Spinal cord (tissue), 10 donors: ENCODE measurements at places on chromosomes 7 and 10. TPM values are rescaled to one million over a fixed set of nuclear protein-coding genes. Genes with fewer than 3 reads are reported as not detected.

DNA sequence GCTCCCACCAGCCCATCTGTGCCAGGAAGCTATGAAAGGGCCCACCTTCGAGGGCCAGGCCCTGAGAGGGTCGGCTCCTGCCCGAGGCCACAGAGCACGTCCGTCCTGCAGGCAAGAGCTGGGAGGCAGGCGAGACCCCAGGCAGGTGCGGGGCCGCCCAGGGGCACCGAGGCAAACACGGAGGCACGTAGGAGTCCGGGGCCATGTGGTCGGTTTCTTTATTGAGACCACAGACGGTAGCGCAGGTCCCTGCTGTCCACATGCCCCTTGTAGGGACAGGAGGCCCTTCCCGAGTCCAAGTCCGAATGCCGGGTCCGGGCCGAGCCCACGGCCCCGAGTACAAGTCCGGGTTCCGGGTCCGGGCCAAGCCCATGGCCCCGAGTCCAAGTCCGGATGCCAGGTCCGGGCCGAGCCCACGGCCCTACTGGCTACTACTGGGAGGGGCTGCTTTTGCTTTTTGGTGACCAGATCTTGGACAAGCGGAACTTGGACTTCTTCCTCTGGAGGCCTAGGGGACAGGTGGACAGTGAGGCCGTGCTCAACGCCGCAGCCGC is 25.0 kb downstream of the MICALL2 start:
- peaks cover 51% of the 10 kb centered on the region for H3K36me3 ChIP-seq
- H3K27me3 ChIP-seq, result peaks cover 19% of the 10 kb centered on the region

GRCh38 chr7:45596665-45597095 is 22.5 kb downstream of the ADCY1 start:
- peaks cover 39% of the 10 kb centered on the region for H3K36me3 ChIP-seq
- DNase-seq, result no peak
- H3K27ac ChIP-seq, result no peak overlapping the region
- no peak overlapping the region for H3K4me3 ChIP-seq
- peaks cover 8% of the 10 kb centered on the region for H3K4me1 ChIP-seq

DNA sequence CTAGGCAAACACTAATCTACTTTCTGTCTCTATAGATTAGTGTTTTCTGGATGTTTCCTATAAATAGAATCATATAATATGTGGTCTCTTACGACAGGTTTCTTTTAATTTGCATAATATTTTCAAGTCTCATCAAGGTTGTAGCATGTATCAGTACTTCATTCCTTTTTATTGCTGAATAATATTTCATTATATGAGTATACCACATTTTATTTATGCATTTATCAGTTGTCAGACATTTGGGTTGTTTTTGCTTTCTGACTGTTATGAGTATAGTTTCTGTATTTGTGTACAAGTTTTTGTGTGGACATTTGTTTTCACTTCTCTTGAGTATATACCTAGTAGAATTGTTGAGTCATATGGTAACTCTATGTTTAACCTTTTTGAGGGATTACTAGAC is 48.2 kb downstream of the SHOC2 start:
- H3K4me3 ChIP-seq, result no peak overlapping the region
- no peak overlapping the region for H3K27ac ChIP-seq
- DNase-seq, result no peak
- no peaks in the 10 kb centered on the region for H3K27me3 ChIP-seq
- no peaks in the 10 kb centered on the region for H3K4me1 ChIP-seq
- H3K36me3 ChIP-seq, result no peaks in the 10 kb centered on the region

DNA sequence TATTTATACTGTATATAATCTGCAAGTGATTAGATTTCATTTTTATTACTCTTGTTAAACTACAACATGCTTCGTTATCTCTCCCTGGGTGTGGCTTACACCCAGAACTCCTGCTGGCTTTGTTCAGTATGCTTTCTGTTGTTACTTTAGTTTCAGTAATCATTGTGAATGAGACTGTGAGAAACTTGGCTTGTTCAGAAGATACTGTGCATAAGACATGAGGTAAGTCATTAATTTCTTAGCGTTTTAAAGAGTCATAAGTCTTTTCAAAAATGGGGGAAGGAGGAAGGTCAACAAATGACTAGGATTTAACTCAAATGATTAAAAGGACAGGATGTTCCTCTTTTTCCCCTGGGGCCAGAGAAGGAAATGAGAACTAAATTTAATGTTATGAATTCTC is 11.6 kb upstream of the ADD3 start:
- DNase-seq, result no peak
- no peaks in the 10 kb centered on the region for H3K36me3 ChIP-seq
- no peaks in the 10 kb centered on the region for H3K4me1 ChIP-seq
- no peaks in the 10 kb centered on the region for H3K27me3 ChIP-seq
- H3K27ac ChIP-seq, result no peak overlapping the region

DNA sequence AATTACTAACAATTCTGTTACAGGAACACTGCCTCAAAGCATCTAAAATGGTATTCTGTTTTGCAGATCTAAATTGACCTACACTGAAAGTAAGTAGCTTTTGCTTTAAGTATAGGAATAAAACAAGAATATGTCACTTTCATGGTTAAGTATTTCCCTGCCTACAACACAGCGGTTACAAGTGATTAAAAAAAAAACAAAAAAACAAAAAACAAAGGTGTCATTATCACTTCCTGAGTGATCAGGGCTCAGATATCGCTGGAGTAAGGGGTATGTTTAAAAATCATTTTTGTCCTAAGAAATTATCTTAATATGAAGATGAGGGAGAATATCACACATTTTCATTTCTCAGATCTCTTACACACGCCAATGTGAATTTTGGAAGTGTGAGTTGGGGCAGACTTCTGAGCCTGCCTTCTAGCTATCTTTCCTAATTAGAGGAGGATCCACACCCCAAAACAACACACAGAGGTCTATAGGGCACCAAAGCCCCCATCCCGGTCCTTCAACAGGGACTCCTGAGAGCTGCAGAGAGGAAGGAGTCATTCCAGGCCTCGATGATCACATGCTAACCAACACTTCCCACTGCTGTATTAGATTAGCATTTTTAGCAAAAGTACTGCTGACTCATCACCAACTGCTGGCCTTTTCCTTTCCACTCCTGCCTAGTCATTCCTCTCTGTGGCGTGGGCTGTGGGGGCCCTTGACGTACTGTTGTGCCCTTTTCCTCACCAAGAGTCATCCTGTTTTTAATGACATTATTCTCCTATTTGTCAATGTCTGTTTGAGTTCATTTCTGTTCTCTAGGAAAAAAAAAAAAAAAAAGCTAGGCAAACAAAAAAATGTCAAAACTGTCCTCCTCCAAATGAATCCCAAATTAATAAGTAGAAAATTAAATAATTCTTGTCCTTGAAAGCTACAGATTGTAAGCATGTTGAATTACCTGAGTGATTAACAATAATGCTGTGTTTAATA is 31.2 kb downstream of the PRTFDC1 start:
- H3K27ac ChIP-seq, result no peak overlapping the region
- no peak overlapping the region for H3K4me3 ChIP-seq
- DNase-seq, result no peak
- H3K4me1 ChIP-seq, result no peaks in the 10 kb centered on the region
- no peaks in the 10 kb centered on the region for H3K36me3 ChIP-seq

DNA sequence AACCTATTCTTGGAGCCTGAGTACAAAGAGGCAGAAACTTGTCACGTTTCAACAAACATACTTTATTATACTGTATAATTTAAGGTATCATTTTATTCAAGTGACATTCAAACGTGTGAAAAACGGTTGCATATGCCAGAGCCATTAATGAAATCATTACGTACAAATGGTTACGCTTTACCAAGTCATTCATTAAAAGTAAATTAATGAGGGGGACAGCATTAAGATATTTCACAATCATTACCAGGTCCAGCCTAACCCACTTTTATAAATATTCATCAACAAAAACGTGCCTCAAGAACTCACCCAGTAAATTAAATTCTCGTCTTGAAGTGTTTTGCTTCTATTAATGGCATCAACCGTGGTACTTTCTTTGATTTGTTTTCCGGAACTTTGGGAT is 253.0 kb downstream of the RPS24 start:
- no peaks in the 10 kb centered on the region for H3K36me3 ChIP-seq
- H3K27me3 ChIP-seq, result no peaks in the 10 kb centered on the region
- peaks cover 30% of the 10 kb centered on the region for H3K4me1 ChIP-seq
- no peak overlapping the region for H3K4me3 ChIP-seq

DNA sequence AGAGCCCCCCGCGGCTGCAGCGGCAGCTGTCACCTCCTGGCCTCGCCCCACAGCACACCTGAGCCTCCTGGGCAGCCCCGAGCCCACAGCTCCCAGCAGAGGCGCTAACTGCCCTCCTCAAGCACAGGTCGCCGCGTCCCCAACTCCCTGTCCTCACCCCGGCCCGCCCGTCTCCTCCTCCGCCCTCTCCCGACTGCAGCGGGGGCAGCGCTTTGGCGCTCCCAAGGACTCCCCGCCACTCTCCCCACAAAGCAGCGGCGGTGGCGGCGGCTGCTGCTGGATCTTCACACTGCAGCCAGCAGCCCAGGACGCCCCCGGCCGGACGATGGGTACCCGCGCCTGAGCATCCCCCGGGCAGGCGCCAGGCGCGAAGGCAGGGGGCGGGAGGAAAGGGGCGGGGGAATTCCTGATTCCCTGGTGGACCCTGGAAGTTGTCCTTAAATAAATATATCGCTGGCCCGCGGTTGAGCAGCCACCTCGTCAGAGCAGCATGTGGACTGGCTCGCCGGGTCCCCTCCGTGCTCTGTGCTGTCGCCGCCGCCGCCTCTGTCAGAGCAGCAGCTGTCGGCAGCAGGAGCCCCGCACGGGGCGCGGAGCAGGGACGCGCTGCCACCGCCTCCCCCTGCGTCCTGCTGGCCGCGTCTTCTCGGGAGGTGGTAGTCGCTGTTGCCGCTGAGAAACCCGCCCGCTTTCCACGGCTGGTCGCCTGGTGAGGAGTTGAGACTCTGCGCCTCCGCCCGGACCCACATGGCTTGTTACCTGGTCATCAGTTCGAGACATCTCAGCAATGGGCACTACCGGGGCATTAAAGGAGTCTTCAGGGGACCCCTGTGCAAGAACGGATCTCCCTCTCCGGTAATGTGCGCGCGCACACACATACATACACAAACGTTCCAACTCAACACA is at the start of gene ZNF804B:
TSS of gene ZNF804B (plus strand) at position 471 of the 906 bp plus-strand sequence. CDS start at position 748, 277 bp downstream.
- H3K36me3 ChIP-seq, result no peaks in the 10 kb centered on the region
- DNase-seq, result peak; percentile 43
- peaks cover 10% of the 10 kb centered on the region for H3K27me3 ChIP-seq
- H3K27ac ChIP-seq, result peak within 1 kb of the TSS; percentile 57
- peak within 1 kb of the TSS; percentile 67 for H3K4me3 ChIP-seq

Gene HTR7
- polyA plus RNA-seq, result 8.8 TPM

DNA sequence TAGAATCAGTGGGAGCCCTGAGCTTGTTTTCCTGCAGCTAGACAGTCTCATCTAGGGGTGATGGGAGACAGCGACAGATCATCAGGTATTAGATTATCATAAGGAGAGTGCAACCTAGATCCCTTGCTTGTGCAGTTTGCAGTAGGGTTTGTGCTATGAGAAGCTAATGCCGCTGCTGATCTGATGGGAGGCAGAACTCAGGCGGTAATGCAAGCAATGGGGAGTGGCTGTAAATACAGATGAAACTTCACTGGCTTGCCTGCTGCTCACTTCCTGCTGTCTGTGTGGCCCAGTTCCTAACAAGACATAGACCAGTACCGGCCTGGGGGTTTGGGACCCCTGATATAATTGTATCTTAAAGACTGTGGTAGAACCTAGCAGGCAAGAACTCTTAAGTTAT is 17.6 kb downstream of the NRBF2 start:
- no peak overlapping the region for H3K4me3 ChIP-seq
- DNase-seq, result no peak
- peaks cover 6% of the 10 kb centered on the region for H3K36me3 ChIP-seq
- H3K27me3 ChIP-seq, result no peaks in the 10 kb centered on the region
- no peak overlapping the region for H3K27ac ChIP-seq

GRCh38 chr7:1669064-1669951 is 769 bp upstream of the ELFN1 start:
- H3K4me1 ChIP-seq, result peaks cover 66% of the 10 kb centered on the region
- peak overlapping the region; percentile 40 for H3K4me3 ChIP-seq

GRCh38 chr10:43576062-43576461 is 1.6 kb upstream of the ZNF239 start:
- H3K4me1 ChIP-seq, result peaks cover 6% of the 10 kb centered on the region
- no peaks in the 10 kb centered on the region for H3K27me3 ChIP-seq
- no peak overlapping the region for H3K4me3 ChIP-seq
- no peaks in the 10 kb centered on the region for H3K36me3 ChIP-seq
- no peak overlapping the region for H3K27ac ChIP-seq

- H3K27me3 ChIP-seq, result no peaks in the 10 kb centered on the region
- no peaks in the 10 kb centered on the region for H3K4me1 ChIP-seq
- no peak overlapping the region for H3K27ac ChIP-seq
- H3K36me3 ChIP-seq, result no peaks in the 10 kb centered on the region
- no peak for DNase-seq
Measured at GRCh38 chr10:123787566-123787965, 104.0 kb downstream of the CPXM2 start.

DNA sequence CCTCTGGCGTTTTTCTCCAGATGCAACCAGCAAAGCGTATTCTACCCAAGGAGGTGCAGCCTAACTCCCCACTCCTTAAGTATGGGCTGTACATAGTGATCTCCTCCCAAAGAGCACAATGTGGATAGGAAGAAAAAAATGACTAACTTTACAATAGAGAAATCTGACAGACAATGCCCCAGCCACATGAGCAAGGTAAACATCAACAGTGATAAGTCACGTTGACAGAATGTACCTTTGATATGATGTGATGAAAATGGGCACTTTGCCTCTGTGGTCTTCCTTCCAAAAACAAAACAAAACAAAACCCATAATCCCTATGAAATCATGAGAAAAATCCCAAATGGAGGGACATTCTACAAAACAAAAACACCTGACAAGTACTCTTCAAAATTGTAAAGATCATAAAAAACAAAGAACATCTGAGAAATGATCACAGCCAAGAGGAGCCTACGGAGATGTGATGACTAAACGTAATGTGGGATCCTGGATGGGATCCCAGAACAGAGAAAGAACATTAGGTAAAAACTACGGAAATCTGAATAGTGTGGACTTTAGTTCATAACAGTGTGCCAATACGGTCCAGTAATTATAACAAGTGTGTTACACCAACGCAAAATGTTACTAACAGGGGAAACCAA is 50.6 kb downstream of the ABLIM1 start:
- H3K27me3 ChIP-seq, result no peaks in the 10 kb centered on the region
- DNase-seq, result no peak
- no peaks in the 10 kb centered on the region for H3K4me1 ChIP-seq
- H3K27ac ChIP-seq, result no peak overlapping the region

DNA sequence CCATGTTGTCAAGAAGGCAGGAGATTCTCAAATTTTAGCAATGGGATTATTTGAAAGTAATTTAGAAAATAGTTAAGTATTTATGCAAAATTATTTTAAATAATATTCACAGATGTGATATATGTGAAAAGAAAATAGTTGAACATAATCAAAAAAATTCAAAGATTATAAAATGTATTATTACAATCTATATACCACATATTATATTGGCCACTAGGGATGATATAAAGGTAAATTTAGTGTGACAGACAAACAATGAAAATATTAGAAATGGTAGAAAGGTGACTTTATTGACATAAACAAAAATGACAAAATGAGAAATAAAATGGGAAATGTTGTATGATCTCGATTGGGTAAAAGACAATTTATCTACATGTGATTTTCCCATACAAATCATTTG is 385.5 kb downstream of the PCDH15 start:
- no peak overlapping the region for H3K27ac ChIP-seq
- no peaks in the 10 kb centered on the region for H3K4me1 ChIP-seq
- H3K4me3 ChIP-seq, result no peak overlapping the region
- no peaks in the 10 kb centered on the region for H3K36me3 ChIP-seq

- H3K4me1 ChIP-seq, result no peaks in the 10 kb centered on the region
- H3K27ac ChIP-seq, result peak overlapping the region; percentile 7
- H3K4me3 ChIP-seq, result no peak overlapping the region
- no peaks in the 10 kb centered on the region for H3K36me3 ChIP-seq
- no peaks in the 10 kb centered on the region for H3K27me3 ChIP-seq
Measured at GRCh38 chr7:13262929-13263530, 575.6 kb downstream of the ARL4A start.

Gene ZNF655
- 50.0 TPM for polyA plus RNA-seq

- no peaks in the 10 kb centered on the region for H3K36me3 ChIP-seq
- no peaks in the 10 kb centered on the region for H3K27me3 ChIP-seq
- H3K27ac ChIP-seq, result no peak overlapping the region
- H3K4me3 ChIP-seq, result no peak overlapping the region
Measured at GRCh38 chr10:49230004-49230403, 41.8 kb upstream of the TMEM273 start.
